ENCODE measurements at places on chromosomes 3 and 15.

DNA sequence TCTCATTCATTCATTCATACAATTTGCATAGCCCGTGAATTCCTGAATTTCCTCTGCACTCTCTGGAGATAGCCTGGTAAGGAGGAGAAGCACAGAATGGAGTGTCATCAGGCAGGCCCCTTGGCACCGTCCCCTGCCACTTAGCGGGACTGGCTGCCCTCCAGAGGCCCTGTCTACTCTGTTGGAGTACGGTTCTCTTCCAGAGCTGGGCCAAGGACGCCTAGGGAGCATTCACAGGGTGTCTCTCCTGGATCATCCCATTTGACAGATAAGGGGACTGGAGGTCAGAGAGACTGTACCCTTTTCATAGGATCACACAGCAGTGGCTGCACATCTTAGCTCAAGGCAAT is 48.0 kb downstream of the PTH1R start:
- DNase-seq, result no peak

DNA sequence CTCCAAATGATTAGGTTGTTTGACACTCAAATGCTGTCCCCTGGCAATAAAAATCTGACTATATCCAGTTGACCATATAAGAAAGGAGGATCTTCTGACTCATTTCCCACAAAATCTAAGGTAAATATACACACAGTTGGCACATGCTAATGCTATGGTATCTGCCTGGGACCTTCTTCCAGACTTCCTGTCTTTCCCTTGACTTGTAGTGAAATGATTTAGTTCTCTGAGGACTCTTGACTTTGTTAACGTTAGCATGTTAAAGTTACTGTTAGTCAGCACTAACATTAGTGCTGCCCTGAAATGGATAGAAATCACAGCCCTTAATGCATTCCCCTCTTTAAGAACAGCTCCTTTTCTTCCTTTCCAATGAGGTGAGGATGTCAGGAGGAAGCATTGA is 124.3 kb upstream of the LSAMP start:
- no peak for DNase-seq

- no peak for DNase-seq
These were observed 27.4 kb upstream of the ALPK3 start for GRCh38 chr15:84789762-84790161.

DNA sequence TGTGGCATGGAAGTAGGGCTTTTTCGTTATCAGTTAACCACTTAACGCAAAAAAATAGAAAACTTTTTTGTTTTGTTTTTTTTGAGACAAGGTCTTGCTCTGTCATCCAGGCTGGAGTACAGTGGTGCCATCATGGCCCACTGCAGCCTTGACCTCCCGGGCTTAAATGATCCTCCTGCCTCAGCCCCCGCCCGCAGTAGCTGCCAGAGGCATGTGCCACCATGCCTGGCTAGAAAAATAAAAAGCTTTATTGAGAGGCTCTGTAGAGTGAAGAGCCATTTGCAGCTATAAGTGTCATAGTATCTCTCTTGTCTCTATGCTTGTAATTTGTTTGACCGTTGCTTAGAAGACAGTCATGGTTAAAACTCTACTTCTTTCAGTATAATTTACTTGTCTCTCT is 13.5 kb downstream of the PPP4R2 start:
- no peak for DNase-seq

GRCh38 chr3:79872483-79872882 is 104.7 kb upstream of the ROBO1 start:
- no peak for DNase-seq

- DNase-seq, result no peak
These were observed 69.8 kb downstream of the TCF12 start for GRCh38 chr15:56988219-56988618.

DNA sequence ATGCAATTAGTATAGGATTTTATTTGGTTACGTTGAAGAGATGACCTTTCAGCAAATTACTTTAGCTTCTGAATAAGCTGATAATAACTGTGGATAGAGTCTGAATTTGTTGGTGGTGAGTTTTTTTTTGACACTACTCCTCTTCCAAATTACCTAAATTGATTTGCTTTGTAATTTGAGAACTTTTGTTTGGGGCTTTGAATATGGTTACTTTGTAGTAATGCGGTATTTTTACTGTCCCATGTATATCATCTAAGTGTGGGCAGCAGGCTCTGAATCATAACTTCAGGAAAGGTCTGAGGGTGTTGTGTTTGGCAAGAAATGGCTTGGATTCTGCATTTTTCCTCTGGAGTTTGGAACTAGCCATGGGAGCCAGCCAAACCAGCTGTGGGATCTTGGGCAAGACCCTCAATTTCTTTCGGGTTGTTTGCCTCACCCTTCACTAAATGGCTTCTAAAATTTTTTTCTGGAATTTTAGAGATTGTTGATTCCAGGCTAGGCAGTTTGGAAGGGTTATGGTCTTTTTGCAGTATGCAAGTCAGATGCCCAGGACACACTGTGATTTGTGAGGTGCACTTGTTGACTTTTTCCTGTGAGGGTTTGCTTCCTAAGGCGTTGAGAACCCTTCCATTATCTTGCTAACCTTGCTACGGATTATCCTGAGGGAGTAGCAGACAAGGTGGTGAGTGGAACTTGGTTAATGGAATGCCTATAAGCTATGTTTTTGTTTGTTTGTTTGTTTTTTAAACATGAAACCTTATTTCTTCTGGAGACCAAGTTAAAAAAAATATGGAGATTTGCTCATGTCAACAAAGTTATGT is 10.4 kb downstream of the PTPRG start:
- DNase-seq, result no peak

DNA sequence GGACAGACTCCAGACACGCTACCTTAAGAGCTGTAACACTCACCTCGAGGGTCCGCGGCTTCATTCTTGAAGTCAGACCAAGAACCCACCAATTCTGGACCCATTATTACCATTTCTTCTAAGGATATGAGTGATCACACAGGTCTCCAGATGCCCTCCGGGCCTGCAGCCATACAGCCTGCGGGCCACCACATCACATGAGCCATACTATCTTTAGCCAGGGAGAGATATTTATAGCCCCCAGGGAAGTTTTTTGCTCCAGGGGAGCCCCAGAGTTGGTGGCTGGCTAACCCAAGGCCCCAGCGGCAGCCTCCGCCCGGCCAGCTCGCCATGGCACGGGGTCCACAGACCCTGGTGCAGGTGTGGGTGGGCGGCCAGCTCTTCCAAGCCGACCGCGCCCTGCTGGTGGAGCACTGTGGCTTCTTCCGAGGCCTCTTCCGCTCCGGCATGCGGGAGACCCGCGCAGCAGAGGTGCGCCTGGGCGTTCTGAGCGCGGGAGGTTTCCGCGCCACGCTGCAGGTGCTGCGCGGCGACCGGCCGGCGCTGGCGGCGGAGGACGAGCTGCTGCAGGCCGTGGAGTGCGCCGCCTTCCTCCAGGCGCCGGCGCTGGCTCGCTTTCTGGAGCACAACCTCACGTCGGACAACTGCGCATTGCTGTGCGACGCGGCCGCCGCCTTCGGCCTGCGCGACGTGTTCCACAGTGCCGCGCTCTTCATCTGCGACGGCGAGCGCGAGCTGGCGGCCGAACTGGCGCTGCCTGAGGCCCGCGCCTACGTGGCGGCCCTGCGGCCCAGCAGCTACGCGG is at the start of gene KBTBD13:
Gene KBTBD13, plus strand, starts transcription at position 261 of the 805 bp plus-strand sequence. Its CDS starts 70 bp downstream, at position 331.
- DNase-seq, result no peak
